Stimulated activated CD8-positive, alpha-beta memory T cell treated with anti-CD3 and anti-CD28 coated beads, Interleukin-15, amount 100 ng/mL, for 4 hours (primary cell): ENCODE measurements at places on chromosomes 16 and 17.

DNA sequence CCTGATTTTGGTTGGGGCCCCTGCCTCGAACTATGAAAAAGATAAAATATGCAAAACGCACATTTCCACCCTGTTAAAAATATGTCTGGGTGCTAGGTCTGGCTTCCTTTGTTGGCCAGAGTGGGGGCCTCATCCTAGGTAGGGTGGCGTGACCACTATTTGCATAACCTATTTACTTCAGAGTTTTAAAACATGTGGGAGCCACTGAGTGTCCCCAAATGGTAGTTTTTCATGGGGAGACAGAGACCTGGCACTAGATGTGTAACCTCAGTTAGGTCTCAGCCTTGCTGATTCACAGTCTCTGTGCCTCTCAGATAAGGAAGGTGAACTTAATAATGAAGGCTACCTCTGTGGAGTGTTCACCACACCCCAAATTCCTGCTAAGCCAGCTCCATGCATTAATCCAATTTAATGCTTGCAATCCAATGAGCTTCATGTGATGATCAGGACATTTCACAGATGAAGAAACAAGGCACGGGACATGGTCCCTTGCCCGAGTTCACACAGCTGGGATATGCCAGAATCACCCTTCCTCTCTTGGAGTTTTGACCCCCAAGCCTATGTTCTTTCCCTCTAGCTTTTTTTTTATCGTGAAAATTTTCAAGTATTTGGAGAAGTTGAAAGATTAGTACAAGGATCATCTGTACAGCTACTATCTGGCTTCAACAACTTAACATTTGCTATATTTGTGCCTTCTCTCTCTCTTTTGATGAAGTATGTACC, 103.4 kb downstream of the IRF8 start:
- no peak for DNase-seq

DNA sequence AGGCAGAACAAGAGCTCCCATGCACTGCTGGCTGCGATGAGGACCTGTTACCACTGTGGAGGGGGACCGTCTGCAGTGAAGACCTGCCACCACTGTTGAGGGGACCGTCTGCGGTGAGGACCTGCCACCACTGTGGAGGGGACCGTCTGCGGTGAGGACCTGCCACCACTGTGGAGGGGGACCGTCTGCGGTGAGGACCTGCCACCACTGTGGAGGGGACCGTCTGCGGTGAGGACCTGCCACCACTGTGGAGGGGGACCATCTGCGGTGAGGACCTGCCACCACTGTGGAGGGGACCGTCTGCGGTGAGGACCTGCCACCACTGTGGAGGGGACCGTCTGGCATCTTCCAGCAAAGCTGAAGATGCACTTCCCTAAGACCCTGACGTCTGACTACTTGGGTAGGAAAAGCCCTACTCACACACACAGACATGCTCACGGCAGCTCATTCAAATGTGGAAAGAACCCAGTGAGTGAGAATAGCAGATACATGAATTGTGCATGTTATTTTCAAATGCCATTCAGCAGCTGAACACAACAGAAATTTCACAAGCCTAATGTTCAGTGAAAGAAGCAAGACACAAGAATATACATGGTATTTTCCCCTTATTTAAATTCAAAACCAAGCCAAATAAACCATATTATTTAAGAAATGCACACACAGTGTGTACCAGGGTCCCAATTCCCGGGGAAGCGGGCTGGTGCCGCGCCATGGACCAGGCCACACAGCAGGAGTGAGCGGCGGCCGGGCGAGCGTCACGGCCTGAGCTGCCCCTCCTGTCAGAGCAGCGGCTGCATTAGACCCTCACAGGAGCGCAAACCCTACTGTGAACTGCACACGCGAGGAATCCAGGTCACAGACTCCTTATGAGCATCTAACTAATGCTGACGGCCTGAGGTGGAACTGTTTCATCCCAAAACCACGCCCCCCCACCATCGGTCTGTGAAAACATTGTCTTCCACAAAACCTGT, 64.2 kb upstream of the METRNL start:
- DNase-seq, result no peak

- no peak for DNase-seq
Measured at GRCh38 chr16:14522671-14523070, 107.4 kb downstream of the PARN start.

DNA sequence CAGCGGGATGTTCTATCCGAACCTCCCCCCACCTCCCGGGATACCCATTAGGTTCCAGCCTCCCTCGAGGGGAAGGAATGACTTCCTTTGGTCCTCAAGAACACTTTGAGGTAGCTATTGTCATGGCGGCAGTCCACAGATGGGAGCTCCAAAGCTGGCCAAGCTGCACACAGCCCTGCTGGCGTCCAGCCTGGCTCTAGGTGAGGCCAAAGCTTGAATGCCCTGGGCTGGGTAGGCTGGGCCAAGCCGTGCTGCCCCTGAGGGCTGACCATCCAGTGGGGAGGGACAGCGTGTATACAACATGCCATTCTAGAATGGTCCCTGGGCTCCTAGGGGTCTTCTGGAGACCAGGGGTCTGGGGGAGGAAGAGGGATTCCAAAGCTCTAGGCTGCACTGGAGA, 43.5 kb downstream of the PEMT start:
- no peak for DNase-seq

DNA sequence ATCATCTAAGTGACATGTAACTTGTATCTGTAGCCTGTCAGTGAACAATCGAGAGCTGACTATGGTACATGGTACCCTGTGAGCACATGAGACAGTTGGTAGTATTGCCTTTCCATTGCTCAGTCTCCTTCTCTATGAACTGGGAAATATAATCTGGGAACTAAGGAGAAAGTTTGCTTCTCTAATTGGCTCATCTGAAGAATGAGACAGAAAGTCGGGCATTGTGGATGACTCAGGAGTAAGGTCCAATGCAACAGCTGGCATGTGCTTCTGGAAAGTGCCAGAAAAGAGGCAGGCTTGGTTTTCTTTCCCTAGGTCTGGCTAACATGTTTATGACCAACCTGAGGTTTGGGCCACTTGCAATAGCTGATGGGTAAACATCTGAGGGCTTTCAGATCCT, 51.9 kb downstream of the ZZEF1 start:
- no peak for DNase-seq

- no peak for DNase-seq
Measured at GRCh38 chr17:15454346-15454745, 13.1 kb downstream of the CDRT4 start.

- DNase-seq, result peak; percentile 61
Measured at GRCh38 chr17:77475016-77475976, 334.5 kb downstream of the SEC14L1 start.

- peak; percentile 25 for DNase-seq
Measured at GRCh38 chr17:67258821-67259468, 13.9 kb upstream of the HELZ start.

- peak; percentile 58 for DNase-seq
Measured at GRCh38 chr17:41647940-41648410, 23.6 kb upstream of the KRT17 start.

- no peak for DNase-seq
Measured at GRCh38 chr17:71461498-71462169, 659.2 kb upstream of the SOX9 start.

DNA sequence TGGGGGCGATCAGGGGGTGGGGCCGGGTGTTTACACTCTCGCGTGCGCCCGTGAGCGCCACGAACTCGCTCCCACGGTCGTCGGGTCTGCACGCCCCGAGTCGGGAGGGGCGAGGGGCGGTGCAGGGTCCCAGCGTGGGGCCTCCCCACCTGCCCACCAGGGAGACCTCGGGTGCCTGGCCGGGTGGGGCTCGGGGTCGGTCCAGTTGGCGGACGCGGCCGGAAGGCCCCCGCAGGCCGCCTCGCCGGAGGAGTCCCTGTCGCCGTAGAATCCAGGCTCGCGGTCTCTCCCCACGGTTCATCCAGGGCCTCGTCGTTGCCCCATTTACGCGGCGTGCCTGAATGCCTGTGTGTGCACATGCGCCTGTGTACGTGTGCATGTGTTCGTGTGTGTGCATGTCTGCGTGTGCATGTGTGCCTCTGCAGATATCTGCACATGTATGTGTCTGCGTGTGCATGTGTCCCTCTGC, 510 bp upstream of the RAB40B start:
- no peak for DNase-seq

DNA sequence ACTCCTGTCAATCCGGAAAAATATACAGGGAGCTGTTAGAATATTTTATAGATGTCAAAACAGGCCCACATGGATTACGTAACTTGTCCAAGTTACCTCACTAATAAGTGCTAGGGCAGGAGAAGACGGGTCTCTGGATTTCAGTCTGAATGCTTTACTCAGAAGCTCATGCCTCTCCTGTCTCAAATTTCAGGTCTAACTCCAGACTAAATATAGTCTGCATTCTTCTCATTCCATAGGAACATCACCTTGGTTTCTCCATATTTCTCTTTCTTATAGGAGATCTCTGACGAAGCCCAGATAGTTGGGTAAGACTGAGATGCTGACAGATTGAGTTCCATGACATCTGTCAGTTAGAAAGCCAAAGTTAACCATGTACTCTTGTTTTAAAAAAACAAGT, 174.2 kb downstream of the STX8 start:
- DNase-seq, result no peak

DNA sequence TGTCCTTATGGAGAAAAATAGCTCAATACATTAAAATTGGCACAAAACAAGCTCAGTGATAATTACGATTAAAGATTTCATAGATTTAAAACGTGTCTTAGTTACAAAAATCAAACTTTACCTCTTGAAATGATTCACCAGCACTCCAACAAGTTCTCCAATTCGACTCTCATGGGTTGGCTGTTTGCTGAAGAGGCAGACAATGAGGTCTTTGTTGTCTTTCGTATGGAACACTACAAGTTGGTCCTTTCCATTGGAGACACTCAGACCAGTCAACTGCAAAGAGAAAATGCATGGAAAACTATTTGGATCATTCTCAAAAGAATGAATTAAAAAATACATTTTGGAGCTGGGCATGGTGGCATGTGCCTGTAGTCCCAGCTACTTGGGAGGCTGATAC, 118.2 kb downstream of the CDK5R1 start:
- no peak for DNase-seq

DNA sequence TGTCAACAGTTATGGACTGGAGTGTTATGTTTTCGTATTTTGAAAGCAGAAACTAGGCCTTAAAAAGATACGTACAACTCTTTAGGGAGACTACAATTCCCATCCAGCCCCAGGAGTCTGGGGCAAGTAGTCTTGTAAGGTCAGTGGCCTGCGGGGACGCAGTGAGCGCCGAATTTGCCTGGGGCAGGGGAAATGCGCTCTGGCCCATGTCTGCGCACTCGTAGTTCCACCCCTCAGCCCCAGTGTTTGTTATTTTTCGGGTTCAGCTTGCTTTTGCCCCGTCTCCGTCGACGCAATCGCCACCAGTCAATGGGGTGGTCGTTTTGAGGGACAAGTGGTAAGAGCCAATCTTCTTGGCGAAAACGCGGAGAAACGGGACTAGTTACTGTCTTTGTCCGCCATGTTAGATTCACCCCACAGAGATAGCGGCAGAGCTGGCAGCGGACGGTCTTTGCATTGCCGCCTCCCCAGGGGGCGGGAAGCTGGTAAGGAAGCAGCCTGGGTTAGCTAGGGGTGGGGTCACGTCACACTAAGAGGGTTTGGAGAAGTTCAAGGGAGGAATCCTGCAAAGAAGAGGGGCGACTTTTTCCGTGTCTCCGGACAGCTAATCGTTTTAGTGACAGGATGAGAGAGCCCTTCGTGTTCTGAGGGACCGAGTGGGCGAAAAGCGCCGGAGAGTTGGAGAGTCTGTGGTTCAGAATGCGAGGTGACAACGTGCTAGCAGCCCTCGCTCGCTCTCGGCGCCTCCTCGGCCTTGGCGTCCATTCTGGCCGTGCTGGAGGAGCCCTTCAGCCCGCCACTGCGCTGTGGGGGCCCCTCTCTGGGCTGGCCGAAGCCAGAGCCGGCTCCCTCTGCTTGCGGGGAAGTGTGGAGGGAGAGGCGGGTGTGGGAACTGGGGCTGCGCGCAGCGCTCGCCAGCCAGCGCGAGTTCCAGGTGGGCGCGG, 1.1 kb upstream of the BRCA1 start:
- no peak for DNase-seq

GRCh38 chr17:12122075-12122474, 101.4 kb downstream of the MAP2K4 start:
- DNase-seq, result no peak

- no peak for DNase-seq
Measured at GRCh38 chr17:65246252-65246651, 109.1 kb downstream of the RGS9 start.

DNA sequence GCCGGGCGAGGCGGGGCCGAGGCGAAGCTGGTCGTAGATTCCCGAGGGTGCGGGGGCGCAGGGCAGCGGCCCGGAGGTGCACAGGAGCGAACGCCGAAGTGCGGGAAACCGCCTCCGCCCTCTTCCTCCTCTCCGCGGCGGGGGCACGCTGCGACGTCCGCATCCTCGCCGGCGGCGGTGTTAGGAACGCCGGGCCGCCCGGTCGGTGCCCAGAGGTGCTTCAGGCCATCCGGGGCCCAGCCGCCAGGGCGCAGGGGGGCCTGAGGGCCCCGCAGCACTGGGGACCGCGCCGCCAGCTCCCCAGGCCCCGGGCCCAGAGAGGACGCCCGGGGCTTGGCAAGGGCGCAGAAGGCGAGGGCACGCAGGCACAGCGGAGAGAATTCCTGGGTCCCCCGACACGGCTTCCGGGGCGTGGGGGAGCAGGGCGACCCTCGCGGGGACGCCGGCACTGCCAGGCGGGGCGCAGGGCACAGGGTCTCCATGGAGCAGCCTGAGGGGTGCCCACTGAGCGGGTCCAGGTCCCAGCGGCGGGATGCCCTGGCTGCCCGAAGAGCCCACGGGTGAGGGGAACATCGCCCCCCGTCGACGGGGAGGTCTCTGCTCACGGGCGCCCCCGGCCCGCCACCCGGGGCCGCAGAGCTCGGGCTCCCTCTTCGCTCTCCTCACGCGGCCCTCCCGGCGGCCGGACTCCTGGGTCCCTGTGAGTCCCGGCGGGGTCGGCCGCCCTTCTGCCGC, 576 bp downstream of the EPOP start:
- DNase-seq, result no peak

DNA sequence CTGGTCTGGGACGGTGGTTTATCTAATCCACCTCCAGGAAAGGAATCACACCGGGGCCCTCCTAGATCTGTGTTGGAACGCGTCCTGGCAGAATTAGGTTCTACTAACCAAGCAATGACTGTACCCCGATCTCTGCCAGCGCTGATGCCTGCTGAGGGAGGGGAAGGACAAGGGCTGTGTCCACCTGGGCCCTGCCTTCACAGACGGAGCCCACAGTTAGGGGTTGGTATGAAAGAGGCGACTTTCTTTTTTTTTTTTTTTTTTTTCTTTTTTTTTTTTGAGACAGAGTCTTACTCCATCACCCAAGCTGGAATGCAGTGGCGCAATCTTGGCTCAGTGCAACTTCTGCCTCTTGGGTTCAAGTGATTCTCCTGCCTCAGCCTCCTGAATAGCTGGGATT, 9.9 kb upstream of the KRT19 start:
- no peak for DNase-seq
